ENCODE measurements at places on chromosomes 3 and 15.

DNA sequence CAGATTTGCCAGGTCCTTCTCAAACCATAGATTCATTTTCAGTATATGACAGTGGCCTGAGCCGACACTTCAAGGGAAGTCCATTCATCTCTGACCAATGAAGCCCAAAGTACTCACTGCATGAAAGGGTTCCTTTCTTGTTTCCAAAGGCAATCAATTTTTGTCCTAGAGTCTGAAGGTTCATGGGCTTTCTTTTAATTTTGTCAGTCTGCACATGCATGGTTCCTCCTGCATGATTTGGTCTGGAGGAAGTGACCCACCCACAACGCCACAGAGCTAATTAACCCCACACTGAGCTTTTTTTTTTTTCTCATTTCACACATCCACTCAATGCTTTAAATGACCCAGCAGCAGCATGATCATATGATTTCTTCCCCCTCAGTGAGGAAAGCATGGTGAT, 216.4 kb downstream of the TIGIT start:
- DNase-seq, result no peak

GRCh38 chr3:17639765-17640164, 102.7 kb downstream of the TBC1D5 start:
- DNase-seq, result no peak

DNA sequence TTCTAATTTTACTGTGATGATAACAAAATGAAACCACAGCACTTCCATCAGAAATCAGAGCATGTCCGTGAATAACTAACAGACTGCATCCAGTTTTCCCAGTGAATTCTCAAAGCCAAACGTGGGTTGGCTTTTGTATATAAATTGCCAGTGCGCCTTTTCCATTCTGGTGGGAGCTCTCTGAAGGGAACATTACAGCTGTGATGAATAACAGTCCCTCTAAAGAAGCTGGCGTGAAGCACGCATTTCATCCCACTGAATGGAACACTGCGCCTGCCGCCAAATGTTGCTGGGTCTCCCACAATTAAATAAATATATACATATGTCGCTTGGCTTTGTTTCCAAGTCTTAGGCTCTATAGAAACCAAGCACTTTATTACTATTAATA, 113.0 kb upstream of the PFN2 start:
- DNase-seq, result no peak

DNA sequence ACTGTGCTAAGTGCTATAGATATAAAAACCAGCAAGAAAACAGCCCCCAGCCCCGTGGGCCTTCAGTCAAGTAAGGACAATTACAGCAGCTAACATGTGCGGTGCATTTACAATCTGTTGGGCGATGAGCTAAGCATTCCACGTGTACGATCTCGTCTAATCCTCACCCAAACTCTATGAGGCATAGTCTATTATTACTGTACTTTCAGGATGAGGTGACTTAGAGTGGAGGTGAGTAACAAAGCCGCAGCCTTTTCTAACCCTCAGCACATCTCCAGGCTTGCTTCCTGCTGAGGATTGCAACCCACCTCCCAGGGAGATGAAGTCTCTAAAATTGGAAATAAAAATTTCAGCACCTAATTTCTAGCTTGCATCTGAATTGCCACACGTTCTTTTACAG, 53.2 kb upstream of the MCF2L2 start:
- DNase-seq, result peak; percentile 50

DNA sequence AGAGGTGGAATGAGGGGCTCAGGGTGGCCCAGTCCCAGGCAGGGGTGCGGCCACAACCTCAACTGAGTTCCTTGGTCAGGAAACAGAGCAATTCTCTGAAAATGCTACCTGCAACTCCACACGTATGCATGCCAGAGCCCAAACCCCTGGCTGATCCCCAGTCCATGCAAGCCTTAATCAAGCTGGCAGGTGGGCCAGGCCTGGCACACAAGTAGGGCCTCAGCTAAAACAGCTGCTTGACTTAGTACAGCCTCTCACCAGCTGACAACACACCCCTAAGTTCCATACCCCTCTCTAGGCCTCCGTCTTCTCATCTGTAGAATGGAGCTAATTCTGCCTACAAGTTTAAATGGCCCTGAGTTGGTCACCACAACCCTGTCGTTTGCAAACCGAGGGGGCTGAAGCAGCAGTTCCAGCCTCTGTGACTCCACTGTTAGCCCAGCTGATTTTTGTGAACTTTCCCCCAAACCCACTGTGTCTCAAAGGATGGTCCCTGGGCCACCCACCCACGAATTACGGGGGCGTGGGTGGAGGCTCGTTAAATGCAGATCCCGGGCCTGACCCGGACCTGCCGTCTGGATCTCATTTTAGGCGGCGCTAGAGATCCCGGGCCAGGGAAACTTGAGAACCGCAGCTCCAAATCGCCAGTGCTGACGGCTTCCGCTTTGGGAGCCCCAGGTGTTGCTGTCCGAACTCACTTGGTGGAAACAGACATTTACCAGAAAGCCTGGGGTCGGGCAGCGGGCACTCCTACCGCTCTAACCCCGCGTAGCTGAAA, 927 bp downstream of the CHDH start:
- peak; percentile 16 for DNase-seq

- DNase-seq, result peak; percentile 57
Observed at GRCh38 chr15:76060118-76060989, 569 bp downstream of the TMEM266 start.

DNA sequence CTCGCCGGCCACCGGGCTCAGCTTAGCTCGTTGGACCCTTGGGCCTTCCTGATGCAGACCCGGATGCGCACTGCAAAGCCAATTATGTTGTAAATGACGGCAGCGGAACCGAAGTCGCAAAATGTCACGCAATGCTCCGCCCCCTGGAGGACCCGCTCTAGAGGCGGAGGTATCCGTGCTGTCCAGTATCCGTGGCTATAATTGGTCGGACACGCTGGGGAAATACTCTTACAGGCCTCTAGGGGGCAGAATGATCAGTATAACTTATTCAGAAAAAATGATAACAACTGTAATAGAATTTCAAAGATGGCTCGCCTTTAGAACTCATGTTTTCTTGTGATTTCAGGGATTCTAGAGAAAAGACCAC, at the start of gene PRR23B:
PRR23B (minus strand) TSS at position 59 of the 367 bp plus-strand sequence. CDS start 265 bp downstream, outside the sequence.
- DNase-seq, result peak; percentile 4

DNA sequence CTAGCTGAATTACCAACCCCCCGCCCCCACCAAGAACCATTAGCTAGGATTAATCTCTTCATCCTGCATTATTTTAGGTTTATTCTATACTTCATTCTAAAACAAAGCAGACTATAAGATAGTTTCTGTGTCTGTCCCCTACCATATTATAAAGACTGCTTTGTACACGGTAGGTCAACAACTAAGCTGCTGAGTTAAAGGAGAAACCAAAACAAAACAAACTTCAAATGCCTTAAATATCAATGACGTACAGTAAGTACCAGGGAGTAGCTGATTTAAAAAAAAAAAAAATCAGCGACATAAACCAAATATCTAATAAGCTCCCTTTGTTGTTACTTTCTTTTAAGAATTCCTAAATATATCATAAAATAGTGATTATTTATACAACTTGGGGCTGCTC, 7.8 kb upstream of the VGLL4 start:
- no peak for DNase-seq

GRCh38 chr3:72210261-72210660, 425.3 kb upstream of the PROK2 start:
- no peak for DNase-seq

GRCh38 chr3:143613226-143613625, 235.0 kb downstream of the SLC9A9 start:
- DNase-seq, result no peak

DNA sequence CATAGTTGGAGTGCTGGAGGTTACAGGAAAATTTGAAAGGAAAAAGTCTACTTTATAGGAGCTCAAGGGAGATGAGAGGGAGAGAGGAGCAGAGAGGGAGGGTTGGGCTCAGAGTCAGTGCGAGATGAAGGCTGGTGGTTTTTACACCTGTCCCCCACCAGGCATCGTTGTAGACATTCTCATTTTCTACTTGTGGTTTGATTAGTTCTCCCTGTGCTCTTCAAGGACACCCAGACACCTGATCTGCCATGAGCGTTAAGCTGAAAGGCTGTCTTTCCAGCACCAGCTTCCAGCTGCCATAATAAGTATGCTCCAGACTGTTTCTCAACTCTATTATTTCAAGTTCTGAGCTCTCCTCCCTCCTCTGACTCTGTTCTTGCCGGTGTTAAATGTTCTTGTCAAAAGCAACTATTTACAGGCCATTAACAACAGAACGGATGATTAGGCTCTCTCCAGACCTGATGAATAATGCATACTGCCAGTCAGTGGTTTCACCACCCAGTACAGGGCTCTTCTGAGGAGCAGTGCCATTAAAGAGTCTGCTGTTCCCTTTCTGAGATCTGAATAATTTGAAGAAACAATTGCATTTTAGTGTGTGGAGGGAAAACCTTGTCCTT, 514.6 kb upstream of the MCTP2 start:
- DNase-seq, result no peak

- no peak for DNase-seq
Observed at GRCh38 chr3:49034650-49035049, 5.5 kb upstream of the IMPDH2 start.

- no peak for DNase-seq
Observed at GRCh38 chr3:171822431-171823106, 12.3 kb upstream of the PLD1 start.

- DNase-seq, result no peak
Observed at GRCh38 chr3:445960-446359, 249.4 kb downstream of the CHL1 start.

DNA sequence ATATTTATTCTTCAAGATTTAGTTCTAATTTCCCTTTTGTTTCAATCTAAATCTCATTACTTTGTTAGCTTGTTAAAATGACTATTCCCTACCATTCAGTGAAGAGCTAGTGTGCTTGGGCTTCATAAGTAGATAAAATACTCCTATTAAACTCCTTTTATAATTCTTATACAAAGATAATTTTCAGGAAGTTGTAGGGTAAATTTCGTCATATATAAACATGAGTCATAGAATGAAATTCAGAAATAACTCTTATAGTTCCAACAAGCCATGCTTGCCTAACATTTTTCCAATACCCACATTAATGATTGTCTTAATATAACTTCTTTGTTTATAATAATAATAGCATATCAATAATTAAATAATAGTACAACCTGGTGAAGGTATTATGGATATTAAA, 407.3 kb downstream of the NAALADL2 start:
- DNase-seq, result no peak

GRCh38 chr3:187267306-187267705, 24.2 kb downstream of the MASP1 start:
- no peak for DNase-seq

GRCh38 chr3:5195605-5196004, 8.1 kb downstream of the EDEM1 start:
- DNase-seq, result peak; percentile 62

DNA sequence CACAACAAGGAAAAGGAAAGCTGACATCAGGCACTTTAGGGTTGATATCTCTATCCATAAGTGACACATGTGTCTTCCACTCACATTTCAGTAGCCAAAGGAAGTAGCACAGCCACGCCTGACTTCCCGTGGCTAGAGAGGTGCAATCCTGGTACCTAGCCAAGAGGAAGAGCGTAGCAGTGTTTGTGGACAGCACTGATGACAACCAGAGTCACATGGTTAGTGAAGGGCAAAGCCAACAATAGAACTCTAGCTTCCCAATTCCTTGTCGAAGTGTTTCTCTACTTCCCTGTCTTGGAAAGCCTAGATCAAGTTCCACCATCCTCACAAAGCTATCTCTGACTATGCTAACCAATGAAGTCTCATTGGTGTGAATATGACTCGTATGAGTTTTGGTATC, 189.2 kb downstream of the RSL24D1 start:
- DNase-seq, result no peak

DNA sequence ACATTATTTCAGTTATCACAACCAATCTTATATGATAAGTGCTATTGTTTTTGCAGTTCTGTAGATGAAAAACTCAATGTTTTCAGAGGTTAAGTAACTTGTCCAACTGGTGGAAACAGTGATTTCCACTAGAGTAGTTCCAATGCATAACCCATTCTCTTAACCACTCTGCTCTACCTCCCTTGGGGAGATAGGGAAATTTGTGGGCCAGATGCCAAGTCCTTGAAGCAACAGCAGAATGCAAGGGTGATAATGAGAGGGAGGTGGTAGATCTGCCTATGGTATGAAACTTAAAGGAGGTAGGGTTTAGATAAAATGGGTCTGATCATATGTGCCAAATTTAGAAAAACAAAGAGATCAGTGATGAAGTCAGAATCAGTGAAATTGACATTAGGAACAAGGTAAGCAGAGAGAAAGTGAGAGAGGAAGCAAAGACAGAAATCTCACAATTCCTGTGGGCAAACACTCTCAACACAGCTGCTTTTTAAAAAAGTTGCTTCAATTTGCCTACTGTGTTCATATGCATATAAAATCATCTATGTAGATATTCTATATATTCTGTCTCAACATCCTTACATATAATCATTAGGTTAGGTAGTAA, 50.5 kb upstream of the UBP1 start:
- DNase-seq, result no peak

DNA sequence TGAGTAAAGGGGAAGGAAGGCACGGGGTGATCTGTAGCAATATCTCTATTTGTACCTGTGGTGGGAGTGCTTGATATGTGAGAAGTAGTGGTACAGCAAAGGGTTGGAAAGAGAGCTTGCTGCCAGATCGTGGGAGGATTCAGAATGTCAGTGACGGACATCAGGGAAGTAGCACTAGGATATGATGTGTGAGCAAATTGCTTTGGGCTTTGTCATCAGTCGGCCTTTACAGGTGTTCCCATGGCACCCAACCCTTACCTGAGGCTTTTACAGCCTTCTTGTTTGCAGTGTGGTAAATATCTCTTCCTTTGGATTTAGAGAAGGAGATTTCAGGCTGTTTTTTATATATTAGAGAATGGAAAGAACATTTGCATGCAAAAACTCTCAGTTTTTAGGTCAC, 29.8 kb downstream of the IL1RAP start:
- DNase-seq, result no peak

GRCh38 chr3:13460341-13460736, 19.8 kb upstream of the HDAC11 start:
- DNase-seq, result no peak
